NCI-H510A treated with DMSO at 0.1 percent for 48 hours (cell line): ENCODE measurements at places on chromosomes 1 and 21.

DNA sequence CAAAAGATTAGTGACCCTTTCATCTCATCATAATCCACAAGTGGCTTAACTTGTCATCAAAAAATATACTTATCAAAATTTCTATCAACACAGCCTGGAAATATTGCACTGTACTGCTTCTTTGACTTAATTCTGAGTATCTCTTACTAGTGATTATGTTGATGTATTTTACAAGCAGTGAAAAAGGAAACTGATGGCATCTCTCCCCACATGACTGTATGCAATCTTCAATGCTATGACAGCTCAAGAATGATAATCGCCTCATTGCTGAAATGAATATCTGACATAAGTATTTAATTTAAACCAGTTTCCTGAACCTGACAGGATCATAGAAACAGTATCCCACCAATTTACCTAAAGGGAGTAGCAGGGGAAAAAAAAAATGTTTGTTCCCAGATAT is 79.5 kb downstream of the DPYD start:
- DNase-seq = no peak

DNA sequence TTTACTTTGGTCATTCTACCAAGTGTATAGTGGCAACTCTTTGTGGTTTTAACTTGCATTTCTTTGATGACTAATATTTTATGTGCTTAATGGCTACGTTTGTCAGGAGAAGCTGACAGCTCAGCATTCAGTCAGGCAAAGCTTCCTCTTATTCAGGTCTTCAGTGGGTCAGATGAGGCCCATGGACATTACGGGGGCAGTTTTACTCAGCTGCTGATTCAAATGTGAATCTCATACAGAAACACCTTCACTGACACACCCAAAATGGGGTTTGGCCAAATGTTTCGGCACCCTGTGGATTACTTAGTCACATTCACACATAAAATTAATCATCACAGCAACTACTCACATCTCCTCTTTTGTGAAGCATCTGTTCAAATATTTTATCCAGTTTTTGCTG is 104.9 kb upstream of the PLD5 start:
- DNase-seq = no peak

GRCh38 chr1:119771770-119772169 is 3.1 kb upstream of the HMGCS2 start:
- DNase-seq = peak; percentile 41

DNA sequence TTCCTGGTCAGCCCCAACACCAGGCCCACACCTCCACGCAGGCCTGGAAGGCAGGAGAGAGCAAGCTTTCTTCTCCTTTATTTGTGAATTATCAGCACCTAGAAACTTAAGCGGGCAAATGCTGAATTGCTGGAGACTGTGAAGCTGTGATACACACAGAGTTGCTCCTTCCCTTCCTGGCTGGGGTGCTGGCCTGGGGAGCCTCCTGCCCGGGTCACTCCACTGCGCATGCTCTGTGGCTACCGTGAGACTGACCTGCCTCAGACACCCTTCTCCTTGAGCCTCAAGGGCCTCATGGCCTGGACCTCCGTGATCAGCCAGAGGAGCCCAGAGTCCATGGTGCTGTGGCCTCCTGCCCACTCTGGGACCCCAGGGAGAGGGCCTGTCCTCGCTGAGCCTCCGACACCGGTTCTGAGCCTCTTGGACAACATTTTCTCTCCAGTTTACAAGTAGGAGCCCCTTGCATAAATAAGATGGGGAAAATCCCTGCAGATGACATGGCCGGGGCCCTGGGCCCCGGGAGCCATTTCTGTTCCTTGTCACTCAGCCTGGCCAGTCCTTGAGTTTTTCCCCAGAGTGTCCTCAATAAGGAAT is 18.0 kb downstream of the AGPAT3 start:
- no peak for DNase-seq

DNA sequence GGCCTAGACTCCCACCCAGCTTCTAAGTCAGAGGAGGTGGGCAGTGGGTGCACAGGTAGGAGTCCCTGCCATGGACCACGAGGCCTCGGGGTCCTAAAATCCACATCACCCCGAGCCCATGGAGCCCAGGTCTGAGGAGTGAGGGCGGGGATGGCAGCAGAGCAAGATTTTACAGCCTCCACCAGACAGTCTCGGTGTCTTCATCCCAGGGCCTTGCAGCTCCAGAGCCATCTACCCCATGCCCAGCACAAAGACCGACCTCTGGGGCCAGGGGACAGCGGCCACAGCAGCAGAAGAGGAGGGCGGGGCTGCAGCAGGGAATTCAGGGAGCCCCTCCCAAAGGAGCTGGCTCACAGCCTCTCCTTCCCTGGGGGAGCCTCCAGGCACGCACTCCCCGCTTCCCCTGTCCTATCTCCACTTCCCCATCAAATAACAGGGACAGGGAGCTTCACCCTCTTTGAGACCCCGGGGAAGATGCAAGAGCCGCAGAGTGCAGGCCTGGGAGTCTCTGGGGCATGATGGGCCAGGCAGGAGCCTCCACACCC is 14.6 kb downstream of the CHD5 start:
- DNase-seq = no peak

GRCh38 chr1:37475380-37476086 is 1.2 kb downstream of the ZC3H12A start:
- DNase-seq = no peak

- DNase-seq = no peak
Measured at GRCh38 chr1:21118167-21118566, 58.5 kb downstream of the EIF4G3 start.

DNA sequence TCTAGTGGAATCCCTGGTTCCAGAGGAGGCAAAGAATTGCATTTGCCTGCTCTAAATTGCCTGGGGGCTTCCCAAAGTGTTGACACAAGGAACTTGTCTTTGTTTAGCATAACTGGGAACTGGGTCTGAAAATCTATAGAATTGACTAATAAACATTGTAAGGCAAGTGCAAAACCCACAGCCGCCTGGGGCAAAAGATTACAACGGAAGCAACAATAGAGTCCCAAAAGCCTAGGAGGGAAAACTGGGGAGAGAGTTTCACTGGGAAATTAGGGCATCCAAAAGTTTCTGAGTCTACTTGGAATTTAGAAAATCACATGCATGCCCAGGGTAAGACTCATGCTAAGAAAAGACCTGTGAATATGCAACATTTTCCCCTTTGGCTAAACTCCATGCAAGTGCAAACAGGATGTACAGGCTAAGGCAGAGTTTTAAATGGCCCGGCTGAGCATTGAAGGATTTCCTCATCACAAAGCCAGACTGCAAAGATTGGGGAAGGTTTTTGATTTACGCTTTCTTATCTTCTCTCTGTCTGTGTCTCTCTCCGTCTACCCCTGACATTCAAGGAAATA is 725.3 kb upstream of the NCAM2 start:
- DNase-seq = no peak

DNA sequence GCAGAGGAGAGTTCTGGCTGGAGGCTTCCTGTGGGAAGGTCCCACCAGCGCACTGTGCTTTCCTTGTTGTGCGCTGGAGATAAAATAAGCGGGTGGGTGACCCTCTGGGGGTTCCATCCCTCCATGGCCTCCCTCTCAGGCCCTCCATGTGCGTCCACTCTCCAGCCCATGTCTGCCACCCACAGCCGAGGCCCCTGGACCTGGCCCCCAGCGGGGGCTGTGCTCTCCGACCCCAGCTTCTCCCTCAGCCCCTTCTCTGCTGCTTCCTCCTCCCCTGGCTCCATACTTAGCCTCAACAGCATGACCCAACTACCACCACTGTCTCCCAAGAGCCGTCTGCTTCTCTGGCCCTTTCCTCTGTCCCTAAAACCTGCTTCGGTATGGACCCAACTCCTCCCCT is 61.4 kb downstream of the GNG4 start:
- DNase-seq = no peak

DNA sequence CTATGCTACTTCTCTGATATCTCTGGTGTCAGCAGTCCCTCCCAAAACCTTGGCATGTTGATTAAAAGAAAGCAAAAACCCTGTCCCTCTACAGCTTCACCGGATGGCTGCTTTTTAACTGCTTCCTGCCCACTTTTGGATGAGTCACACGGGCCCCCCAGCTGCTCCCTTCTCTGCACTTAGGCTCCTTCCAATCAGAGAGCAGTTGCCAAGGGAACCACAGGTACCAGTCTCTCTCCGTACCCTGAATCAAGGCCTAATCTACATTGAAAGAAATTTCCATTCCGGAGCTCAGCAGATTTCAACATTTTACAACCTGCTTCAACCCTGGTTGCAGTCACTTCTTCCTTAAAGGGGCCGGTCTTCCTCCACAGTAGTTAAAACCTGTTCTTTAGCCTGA is 70.6 kb upstream of the GJB5 start:
- peak; percentile 94 for DNase-seq

DNA sequence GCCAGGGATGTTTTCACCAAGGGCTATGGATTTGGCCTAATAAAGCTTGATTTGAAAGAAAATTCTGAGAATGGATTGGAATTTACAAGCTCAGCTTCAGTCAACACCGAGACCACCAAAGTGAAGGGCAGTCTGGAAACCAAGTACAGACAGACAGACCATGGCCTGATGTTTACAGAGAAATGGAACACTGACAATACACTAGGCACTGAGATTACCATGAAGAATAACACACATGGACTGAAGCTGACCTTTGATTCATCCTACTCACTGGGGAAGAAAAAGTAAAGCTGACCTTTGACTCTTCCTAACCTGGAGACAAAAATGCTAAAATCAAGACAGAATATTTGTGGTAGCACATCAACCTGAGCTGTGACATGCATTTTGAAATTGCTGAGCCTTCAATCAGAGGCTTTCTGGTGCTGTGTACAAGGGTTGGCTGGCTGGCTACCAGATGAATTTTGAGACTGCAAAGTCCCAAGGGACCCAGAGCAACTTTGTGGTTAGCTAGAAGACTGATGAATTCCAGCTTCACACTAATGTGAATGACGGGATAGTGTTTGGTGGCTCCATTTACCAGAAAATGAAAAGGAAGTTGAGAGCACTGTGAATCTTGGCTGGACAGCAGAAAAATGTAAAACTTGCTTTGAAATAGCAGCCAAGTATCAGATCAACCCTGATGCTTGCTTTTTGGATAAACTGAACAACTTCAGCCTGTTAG is 190.4 kb upstream of the KCTD3 start:
- DNase-seq = no peak

DNA sequence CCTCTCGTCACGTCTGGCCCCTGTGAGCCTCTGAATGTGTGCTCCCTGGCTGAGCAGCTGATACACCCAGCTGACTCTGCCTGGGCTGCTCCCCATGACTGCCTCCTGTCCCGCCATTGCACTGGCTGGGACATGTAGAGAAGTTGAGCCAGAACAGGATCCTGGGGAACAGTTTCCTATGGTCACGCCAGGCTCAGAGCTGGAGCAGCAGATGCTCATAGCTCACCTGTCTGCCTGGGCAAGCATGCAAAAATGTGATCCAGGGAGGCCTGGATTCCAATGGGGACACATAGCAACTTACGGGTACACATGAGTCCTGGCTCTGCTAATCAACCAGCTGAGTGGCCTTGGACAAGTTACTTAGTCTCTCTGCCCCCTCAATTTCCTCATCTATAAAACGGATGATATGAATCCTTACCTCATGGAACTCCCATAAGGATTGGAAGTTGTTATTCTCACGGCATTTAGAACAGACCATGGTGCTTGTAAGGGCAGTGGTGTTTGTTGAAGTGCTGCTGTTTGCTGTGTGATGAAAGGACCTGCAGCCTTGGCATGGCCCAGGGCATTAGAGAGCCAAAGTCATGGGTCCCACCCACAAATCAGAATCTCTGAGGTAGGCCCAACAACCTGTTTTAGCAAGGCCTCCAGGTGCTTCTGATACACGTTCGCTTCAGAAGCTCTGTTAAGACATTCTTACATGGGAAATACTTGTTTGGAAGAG is 150.3 kb upstream of the VANGL1 start:
- no peak for DNase-seq

DNA sequence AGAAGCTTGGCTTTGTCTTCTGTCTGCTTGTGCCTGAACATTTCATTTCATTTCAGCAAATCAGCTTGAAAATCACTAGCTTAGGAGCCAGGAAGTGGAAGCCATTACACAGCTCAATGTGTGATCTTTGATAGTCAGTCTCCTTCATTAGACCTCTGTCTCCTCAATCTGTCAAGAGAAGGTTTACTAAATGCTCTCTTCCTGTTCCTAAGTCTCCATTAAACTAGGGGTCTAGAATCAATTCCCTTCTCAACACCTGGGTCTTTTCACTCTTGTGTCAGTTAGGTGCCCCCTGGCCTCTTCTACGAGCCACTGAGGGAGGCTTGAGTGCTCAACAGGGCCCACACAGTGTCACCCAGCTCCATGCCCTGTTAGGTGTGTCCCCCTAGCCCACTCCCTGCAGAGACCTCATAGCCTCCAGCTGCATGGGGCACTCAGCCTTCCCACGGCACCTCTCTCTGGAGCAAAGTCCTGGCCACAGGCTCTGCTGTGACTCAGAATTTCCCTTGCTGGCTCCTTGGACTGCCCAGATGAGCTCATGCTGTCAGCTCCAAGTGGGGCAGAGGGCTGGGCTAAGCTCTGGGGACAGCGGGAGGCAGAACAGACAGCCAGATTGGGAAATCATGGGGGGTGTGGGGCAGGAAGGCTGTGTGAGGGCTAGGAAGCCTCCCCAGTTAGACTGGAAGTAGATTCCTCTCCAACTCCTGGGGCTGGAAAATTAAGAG is 115.7 kb upstream of the IPO9 start:
- DNase-seq = no peak

DNA sequence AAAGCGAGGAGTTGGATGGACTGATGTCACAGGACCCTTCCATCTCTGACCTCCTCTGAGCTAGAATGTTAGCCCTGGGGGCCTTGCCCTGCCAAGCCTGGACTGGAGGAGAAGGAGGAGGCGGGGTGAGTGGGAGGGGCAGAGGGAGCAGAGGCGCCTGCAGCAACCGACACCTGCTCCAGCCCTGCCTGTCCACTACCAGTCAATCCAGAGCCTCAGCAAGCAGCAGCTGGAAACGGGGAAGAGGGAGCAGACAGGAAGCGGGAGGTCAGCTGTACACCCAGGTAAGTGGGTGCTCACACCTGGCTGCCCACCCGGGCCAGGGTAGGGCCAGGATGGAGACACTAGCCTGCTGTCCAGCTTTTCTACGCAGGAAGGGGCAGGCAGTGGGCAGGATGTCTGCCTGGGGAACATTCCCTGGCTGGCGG is at the start of gene IGFN1:
TSS of gene IGFN1 (plus strand) at position 201 of the 428 bp plus-strand sequence. CDS start 2,470 bp downstream, outside the sequence.
- DNase-seq = peak; percentile 86

GRCh38 chr1:151934048-151934493 is 24.8 kb upstream of the THEM4 start:
- peak; percentile 64 for DNase-seq

GRCh38 chr1:109247401-109248365 is 1.7 kb upstream of the CELSR2 start:
- DNase-seq = no peak

- no peak for DNase-seq
Measured at GRCh38 chr21:44869781-44870747, 3.4 kb downstream of the PTTG1IP start.

GRCh38 chr21:41411449-41412089 is 14.5 kb upstream of the MX1 start:
- no peak for DNase-seq

DNA sequence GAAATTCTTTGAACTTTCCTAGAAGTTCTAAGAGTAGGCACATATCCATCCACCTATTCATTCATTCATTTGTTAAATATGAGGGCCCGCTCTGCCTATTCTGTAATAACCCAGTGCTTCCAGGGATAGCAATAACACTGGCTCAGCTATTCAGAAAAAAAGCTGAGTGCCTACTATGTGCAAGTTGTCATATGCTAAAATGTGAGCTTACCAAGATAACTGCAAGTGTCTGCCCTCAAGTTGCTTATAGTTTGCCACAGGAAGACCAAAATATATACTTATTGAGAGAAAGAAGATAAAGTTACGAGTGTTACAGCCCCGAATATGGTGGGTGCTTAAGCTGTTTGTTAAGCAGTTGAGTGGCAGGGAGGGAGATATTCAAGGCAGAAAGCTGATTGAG is 39.6 kb downstream of the CD55 start:
- no peak for DNase-seq

GRCh38 chr21:19507682-19508260 is 1104.2 kb upstream of the TMPRSS15 start:
- DNase-seq = no peak
